ENCODE measurements at places on chromosomes 3 and 15.

DNA sequence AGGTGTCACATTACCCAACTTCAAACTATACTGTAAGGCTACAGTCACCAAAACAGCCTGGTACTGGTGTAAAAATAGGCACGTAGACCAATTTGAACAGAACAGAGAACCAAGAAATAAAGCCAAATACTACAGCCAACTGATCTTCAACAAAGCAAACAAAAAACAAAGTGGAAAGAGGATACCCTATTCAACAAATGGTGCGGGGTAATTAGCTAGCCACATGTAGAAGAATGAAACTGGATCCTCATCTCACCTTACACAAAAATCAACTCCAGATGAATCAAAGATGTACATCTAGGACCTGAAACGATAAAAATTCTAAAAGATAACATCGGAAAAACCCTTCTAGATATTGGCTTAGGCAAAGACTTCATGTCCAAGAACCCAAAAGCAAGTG lies 13.1 kb downstream of the PEAK1 start:
- DNase-seq = no peak

DNA sequence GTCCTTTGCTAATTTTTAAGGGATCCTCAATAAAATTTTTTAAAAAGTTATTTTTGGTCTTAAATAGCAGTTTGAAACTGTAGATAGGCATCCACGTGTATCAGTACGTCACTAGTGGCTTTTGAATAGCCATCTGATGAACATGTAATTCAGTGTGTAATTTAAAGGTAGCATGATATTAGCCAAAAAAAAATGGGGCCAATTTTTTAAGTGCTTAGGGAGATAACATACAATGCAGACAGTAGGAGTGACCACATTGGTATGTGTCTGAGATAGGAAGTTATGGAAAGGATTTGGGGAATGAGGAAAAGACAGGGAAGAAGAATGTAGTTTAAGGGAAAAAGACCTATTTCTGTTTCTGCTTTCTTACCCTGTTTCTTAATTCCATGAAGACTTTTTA lies 2.5 kb downstream of the AP4E1 start:
- DNase-seq = no peak

- DNase-seq = no peak
Measured at GRCh38 chr15:72199721-72200212, 2.2 kb upstream of the GRAMD2A start.

GRCh38 chr3:12462159-12462947 lies 21.9 kb upstream of the TSEN2 start:
- DNase-seq = no peak

- DNase-seq = no peak
Measured at GRCh38 chr3:14237457-14237856, 58.8 kb downstream of the LSM3 start.

DNA sequence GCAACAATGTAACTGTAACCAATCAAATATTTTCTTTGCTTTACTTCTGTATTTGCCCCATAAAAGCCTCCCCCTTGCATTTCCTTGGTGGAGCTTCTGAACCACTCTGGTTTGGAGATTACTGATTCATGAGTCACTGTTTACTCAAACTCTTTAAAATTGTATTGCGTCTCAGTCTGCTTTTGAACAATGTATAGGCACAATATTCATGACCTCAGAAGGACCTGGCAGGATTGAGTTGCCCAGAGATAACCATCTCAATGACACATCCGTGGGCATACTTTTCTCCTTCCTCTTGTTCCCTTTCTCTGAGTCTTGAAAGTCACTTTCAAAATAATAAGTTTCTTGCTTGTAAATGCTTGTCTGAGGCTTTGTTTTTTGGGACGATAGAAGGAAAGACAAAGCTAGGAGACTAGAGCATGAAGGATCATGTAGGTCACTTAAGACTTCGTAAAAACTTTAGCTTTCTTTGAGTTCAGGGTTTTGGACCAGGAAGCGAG lies 57.1 kb upstream of the POU1F1 start:
- no peak for DNase-seq

DNA sequence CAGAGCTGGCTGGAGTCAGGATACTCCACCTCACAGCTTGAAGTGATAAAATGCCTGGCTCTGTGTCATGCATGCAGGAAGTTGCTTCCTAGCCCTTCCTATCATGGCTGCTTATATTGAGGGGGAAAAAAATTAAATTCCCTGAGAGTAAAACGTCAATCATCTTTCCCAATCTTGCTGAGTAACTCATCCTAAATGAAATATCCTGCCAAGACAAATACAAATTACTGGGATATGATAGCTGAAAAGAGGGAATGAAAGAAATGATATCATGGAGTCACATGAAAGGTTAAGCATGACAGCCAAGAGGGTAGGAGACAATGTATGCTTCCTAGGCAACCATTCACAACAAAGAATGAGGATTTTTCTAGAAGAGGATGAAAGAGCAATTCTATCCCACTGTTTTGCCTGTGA lies 110.6 kb downstream of the ABI3BP start:
- DNase-seq = no peak

GRCh38 chr3:52403271-52403841 lies 41.5 kb downstream of the SEMA3G start:
- no peak for DNase-seq

DNA sequence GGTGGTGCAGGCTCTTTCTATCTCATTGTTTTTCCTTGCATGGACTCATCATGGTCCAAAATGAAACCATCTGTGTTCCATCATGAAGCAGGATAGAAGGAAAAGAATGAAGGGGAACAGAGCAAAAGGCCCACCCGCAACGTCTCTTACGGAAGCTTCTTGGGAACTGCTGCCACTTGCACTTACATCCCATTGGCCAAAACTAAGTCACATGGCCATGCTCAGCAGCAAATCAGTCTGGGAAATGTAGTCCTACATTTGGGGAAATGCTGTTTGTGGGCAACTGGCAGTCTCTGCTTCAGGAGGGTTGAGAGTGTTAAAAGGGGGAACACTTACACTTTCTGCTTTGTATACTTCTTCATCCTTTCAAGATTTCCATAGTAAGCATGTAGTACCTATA lies 191.6 kb downstream of the SV2B start:
- DNase-seq = peak; percentile 7

All from iPS DF 6.9 (cell line).